Activated CD4-positive, alpha-beta T cell treated with anti-CD3 and anti-CD28 coated beads, Interleukin-2, Interleukin-4, amounts not matched to agents 100 ng/mL and 50 ng/mL, durations not matched to agents 16 hours and 8 hours (primary cell): ENCODE measurements at places on chromosomes 16 and 17.

DNA sequence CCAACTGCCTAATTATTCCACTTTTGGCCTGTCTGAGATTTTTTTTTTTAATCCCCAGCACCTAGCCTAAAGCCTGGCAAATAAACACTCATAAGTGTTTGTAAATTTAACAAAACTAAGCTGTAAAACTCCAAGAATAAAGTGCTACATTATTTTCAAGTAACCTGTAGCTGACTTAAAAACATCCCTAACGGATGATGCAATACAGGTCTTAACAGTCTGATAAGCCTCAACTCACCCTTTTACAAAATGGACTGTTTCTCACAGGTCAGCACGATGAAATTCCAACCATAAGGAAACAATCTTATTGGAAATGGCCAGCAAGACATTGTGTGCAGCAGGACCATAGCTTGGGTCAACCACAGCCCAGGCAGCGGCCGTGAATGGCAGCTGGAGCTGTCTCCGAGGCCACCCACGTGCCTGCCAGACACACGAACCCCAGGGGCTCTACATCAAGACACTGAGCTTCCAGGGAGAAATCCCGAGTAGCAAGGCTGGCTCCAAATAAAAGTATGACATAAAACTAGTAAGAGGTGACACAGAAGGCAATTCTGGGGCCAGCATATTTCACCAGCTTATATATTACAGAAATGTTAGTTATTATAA, 58.9 kb downstream of the NDEL1 start:
- no peak for DNase-seq

DNA sequence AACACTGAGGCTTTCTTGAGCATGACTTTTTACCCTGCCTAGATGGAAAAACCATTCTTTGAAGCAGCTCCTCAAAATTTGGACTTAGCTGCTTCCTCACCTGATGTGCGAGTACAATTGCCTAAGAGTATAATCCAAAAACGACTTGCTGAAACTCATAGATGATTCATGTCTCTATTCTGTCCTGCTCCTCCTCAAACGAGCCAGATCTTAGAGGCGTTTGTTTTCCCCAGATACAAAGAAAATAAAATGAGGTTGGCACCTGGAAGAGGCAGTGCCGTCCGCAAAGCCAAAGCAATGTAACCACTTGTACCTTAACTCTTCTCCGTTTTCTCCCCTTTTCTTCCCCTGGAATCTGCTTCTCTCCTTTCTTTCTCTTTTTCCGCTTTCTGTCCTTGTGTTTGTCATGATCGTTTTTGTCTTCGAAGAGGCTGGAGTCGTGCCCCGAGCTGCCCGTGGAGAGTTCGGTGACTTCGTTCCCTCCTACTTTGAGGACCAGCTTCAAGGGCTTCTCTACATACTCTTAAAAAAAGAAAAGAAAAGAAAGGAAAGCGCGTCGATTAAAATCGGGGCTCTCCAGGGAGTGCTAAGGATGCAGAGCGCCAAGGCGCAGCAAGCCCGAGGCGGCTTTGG, 895 bp downstream of the BRD7 start:
- no peak for DNase-seq

- DNase-seq = no peak
Observed at GRCh38 chr17:7611635-7612293, 2.9 kb downstream of the FXR2 start.

GRCh38 chr16:83532634-83533033, 275.1 kb upstream of the HSBP1 start:
- DNase-seq = no peak

DNA sequence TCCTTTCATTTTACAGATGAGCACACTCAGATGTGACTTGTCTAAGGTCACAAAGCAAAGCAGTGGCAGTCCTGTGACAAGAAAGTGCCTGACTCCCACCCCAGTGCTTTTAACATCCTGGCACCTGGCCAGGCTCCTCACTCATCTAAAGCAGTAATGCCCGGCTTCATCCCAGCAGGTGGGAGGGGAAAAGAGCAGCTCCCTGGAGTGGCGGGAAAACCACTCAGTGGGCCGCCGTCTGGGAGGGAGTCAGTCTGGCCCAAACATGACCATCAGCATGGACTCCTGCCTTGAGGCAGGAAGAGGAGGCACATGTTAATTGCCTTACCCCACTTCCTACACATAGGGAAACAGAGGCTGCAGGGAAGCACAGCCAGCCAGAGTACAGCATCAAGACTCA, 2.6 kb downstream of the PCGF2 start:
- DNase-seq = no peak

DNA sequence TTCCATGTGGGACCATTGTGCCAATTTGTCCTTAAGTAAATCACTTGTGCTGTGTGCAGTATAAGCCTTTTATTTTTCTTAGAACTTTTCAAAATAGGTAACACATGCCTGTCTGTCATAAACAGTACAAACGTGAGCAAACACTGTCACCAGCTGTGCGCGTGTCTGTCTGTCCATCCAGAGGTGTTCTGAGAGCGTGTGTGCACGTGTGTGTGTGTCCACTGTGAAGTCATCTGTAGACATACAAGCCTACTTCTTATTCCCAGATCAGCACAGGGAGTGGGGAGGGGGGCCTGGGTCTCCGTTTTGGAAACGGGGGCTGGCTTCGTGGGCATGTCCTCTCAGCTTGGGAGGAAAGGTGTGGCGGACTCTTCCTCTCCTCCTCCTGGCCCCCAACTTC, 9.4 kb downstream of the TMEM235 start:
- DNase-seq = no peak

DNA sequence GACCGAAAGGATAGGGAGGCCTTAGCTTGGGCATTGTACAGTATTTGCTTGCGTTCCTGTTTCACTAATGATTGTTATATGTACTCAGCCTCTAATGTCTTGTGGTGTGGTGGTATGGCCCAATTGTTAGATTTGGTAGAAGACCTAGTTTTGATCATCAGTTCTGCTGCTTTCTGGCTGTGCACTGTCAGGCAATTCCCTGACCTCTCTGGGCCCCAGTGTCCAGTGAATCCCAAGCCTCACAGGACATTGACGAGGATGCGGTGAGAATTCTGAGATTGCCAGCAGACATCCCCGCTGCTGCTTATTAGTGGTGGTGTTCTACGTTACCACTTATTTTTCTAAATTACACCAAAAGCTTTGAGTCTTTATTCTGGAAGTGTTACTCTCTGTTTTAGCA, 195.2 kb downstream of the SNX29 start:
- DNase-seq = no peak
